Right ventricle myocardium inferior (tissue), 1 donor: ENCODE measurements at places on chromosomes 11 and 22. TPM values are rescaled to one million over a fixed set of nuclear protein-coding genes. Genes with fewer than 3 reads are reported as not detected.

The IGSF9B gene
- 41.7 TPM for total RNA-seq

The NTM gene
- total RNA-seq = 2.9 TPM

DNA sequence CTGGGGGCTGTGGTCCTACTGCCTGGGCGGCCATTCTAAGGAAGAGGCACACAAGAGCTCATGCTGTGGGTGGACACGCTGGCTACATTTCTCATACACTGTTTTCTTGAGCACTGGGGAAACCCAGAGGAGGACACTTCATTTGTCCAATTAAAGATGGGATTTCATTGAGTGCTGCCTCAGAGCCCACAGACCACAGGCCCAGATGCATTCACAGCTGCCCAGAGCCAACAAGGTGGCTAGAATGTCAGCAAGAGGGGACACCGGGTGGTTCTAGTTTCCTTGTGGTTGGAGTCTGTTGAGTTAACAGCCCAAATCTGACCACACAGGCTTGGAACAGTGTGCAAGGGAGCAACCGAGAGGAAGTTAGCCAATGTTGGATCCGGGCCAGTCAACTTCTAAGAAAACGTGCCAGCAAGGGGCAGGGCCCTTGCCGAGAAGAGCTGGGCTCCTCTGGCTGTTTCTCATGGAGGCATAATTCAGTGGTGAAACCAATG lies 35.0 kb upstream of the SORL1 start:
- peak; percentile 91 for DNase-seq

- peak; percentile 47 for DNase-seq
Observed at GRCh38 chr11:1398528-1399235, 8.9 kb downstream of the BRSK2 start.
